Left ventricle myocardium inferior (tissue), 1 donor: ENCODE measurements at places on chromosomes 6 and 20.

- no peak for DNase-seq
Observed at GRCh38 chr6:93183531-93183972, 235.8 kb downstream of the EPHA7 start.

GRCh38 chr6:158174514-158174913, 6.4 kb downstream of the GTF2H5 start:
- DNase-seq = no peak

- DNase-seq = no peak
Observed at GRCh38 chr6:98014442-98015201, 731.6 kb upstream of the MMS22L start.

GRCh38 chr20:21396599-21397340, 556 bp downstream of the NKX2-4 start:
- DNase-seq = no peak

DNA sequence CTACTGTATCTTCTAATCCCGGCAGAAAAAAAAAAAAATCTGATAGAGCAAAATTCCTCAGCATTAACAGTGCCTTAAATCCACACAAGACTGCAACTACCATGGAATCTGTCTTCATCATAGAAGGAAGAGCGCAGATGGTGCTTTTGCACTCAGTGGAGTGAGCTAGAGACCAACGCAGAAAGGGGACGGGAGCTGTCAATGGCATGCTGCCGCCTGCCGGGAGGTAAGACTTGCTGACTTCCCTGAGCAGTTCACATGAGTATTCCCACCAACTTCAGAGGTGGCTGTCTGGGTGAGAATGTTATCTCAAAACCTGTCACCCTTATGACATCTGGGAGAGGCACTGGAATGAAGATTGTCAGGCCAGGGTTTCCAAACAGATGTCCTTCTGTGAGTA, 35.6 kb downstream of the DZANK1 start:
- no peak for DNase-seq

DNA sequence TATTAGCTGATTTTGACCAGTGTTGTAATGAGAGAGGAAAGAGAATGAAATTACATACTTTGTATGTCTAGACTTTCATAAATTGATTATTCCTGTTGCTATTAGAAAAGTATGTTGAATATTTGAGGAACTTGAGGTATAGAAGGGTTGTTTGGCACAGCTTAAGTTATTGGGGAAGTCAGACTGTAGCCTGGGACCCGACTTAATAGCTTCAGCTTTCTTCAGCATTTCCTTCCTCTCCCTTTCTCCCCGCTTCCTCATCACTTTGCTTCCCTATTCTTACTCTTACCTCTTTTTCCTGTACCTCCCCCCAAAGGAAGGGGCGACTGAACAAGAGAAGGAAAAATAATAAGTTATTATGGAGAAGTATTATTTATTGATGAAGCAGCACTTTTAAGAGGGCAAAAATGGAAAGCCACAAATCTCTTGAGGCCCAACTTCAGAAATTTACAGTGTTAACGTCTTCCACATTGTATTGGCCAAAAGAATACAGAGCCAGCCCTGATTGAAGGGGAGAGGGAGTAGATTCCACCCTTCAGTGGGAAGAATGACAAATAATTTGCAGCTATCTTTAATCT, 7.4 kb downstream of the SENP6 start:
- DNase-seq = no peak
